ENCODE measurements at places on chromosomes 3 and 15.
A peak's percentile ranks its signal among the peaks of the same experiment; 100 is the strongest.

- no peak overlapping the region for H3K27ac ChIP-seq
- no peak for DNase-seq
- H3K27me3 ChIP-seq: no peaks in the 10 kb centered on the region
- H3K36me3 ChIP-seq: no peaks in the 10 kb centered on the region
- H3K4me3 ChIP-seq: no peak overlapping the region
- H3K4me1 ChIP-seq: no peaks in the 10 kb centered on the region
Observed at GRCh38 chr3:84125201-84125721, 833.5 kb upstream of the CADM2 start.

DNA sequence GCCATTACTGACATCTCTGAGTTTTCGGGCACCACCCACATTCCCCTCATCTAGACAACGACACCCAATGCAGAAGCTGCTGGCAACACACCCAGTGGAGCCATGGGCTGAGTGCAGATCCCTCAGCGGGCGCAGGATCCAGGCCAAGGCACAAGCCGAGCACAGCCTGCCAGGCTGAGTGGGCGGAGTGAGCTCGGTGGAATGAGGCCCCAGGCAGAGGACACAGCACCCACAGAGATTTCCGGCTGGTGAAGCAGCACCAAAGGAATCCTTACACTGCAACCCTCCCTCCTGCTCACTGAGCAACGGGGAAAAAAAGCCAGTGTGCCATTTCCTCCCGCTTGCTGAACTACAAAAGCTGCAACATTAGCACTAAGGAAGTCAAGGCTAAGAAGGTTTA lies 34.3 kb downstream of the ZMAT3 start:
- H3K36me3 ChIP-seq: no peaks in the 10 kb centered on the region
- no peaks in the 10 kb centered on the region for H3K4me1 ChIP-seq
- no peaks in the 10 kb centered on the region for H3K27me3 ChIP-seq

GRCh38 chr3:36060950-36061349 lies 319.4 kb upstream of the STAC start:
- no peaks in the 10 kb centered on the region for H3K36me3 ChIP-seq
- no peak overlapping the region for H3K4me3 ChIP-seq
- DNase-seq: no peak
- no peaks in the 10 kb centered on the region for H3K27me3 ChIP-seq
- no peaks in the 10 kb centered on the region for H3K4me1 ChIP-seq
- H3K27ac ChIP-seq: no peak overlapping the region

GRCh38 chr3:104323226-104323625 lies 1043.5 kb upstream of the ALCAM start:
- H3K4me3 ChIP-seq: no peak overlapping the region
- H3K36me3 ChIP-seq: no peaks in the 10 kb centered on the region
- DNase-seq: no peak
- H3K27ac ChIP-seq: no peak overlapping the region

GRCh38 chr15:83571820-83572707 lies 81.9 kb upstream of the ADAMTSL3 start:
- no peaks in the 10 kb centered on the region for H3K36me3 ChIP-seq
- no peak overlapping the region for H3K27ac ChIP-seq
- H3K4me1 ChIP-seq: no peaks in the 10 kb centered on the region

DNA sequence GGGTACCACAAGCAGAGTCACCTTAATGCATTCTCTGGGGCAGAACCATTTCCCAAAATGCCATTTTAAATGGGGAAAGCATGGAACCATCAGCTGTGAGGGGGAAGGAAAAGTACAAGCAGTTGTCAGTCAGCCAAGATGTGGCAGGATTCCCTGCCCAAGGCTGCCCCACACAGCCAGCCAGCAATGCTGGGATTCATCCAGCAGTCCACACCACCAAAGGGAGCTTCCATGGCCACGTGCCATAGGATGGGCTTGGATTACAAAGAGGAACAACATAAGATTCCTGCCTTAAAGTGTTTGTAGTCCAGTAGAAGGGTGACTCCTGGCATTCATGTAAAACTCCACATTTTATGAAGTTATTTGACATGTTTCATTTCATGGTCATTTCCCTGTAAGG lies 233.3 kb downstream of the SHOX2 start:
- no peak for DNase-seq
- H3K36me3 ChIP-seq: no peaks in the 10 kb centered on the region

DNA sequence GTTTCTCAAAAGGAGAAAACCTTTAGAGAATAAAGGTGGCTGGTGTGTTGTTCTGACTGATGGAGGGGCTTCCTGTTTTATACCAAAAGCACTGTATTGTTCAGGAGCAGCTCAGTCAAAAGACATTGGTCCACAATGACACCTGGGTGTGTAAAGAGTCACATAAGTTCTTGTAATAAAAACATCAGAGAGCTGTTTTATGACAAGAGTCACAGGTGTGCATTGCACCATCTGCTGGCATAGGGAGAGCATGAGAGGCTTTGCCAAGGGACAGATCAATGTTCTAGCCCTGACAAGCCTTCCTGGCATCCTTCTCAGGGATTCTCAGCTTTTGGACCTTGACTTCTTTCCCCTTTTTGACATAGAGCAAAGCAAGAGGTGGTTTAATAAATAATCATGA lies 20.4 kb downstream of the ARPP21 start:
- H3K27ac ChIP-seq: no peak overlapping the region
- no peaks in the 10 kb centered on the region for H3K36me3 ChIP-seq
- DNase-seq: no peak
- no peak overlapping the region for H3K4me3 ChIP-seq

DNA sequence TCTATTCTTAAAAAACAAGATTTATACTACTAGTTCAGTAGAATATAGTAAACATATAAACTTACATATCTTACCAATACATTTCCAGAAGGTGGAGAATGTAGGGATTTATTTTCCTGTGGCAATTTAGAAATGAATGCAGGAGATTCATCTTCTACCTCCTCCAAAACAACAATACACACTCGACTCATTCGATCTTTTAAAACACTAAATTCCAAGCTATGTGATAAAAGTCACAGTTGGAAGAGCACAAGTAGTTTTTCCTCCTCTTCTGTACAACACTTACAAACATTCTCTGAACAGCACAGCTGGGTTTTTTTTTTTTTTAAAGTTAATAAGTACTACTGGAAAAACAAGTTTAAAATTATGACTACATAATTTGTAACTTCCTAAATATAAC lies 1.4 kb downstream of the ANKRD28 start:
- H3K27ac ChIP-seq: peak overlapping the region; percentile 98
- H3K36me3 ChIP-seq: peaks cover 4% of the 10 kb centered on the region
- peaks cover 27% of the 10 kb centered on the region for H3K4me1 ChIP-seq
- no peak for DNase-seq
- H3K4me3 ChIP-seq: peak overlapping the region; percentile 50

GRCh38 chr3:189202583-189202982 lies 30.8 kb downstream of the TPRG1 start:
- no peaks in the 10 kb centered on the region for H3K4me1 ChIP-seq
- H3K4me3 ChIP-seq: no peak overlapping the region
- H3K27ac ChIP-seq: no peak overlapping the region
- no peaks in the 10 kb centered on the region for H3K36me3 ChIP-seq
- no peak for DNase-seq

DNA sequence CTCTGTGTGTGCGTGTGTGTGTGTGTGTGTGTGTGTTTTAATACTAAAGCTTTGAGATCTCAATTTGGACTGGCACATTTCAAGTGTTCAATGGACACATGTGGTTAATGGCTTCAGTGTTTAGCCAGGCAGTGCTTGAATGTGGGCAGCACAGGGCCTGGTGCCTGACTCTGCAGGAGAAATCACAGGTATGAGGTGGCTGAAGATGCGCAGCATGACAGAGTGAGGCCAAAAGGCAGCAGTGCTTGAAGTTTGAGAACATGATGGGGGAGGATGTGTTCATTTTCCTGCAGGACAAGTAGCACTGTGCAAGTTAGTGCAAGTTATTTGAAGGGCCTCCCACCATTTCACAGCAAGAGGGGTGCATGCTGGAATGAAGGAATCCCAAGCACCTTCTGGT lies 620.5 kb upstream of the TBL1XR1 start:
- H3K27ac ChIP-seq: peak overlapping the region; percentile 77
- H3K4me3 ChIP-seq: no peak overlapping the region
- H3K4me1 ChIP-seq: peaks cover 14% of the 10 kb centered on the region

DNA sequence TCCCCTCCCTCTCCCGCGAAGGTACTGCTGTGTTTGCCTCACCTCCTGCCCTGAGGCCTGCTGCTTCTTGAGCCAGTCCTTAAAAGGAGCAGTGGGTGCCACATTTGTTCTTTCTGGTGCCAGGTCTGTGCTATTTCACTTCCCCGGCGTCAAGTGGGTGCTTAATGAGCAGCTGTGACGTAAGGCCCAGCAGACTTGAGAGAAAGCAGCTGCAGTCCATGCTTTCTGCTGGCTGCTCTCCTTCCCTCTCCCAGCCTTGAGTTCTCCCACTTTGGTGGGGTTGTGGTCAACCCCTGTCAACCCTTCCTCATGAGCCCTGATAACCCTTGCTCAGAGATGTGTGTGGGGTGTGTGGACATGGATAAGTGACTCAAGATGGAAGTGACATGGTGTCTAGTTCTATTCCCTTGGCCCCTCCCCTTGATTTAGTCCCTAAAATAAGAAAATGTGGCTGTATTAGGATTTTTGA lies 6.9 kb downstream of the INAFM2 start:
- peak overlapping the region; percentile 42 for H3K27ac ChIP-seq
- no peak for DNase-seq
- no peaks in the 10 kb centered on the region for H3K27me3 ChIP-seq
- H3K36me3 ChIP-seq: no peaks in the 10 kb centered on the region

DNA sequence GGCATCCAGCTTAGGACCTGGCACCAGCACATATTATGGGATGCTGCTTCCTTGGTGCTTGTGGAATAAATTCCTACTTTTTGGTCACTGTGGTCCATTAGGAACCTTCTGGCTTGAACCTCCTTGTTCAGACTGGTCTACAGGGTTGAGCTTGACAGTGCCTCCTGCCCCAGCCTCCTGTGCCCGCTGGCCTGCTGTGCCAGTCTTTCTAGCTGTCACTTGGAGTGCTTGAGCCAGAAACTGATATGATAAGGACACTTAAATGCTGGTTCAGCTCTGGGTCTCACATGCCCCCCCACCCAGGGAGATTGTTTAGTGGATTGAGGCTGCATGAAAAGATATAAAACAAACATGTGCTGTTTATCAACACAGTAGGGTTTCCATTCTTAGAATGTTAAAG lies 147.8 kb downstream of the SLCO3A1 start:
- no peak overlapping the region for H3K4me3 ChIP-seq
- H3K36me3 ChIP-seq: no peaks in the 10 kb centered on the region
- no peak overlapping the region for H3K27ac ChIP-seq

GRCh38 chr3:44412365-44412764 lies 65.1 kb downstream of the ZNF445 start:
- no peaks in the 10 kb centered on the region for H3K27me3 ChIP-seq
- H3K36me3 ChIP-seq: no peaks in the 10 kb centered on the region
- DNase-seq: no peak
- no peaks in the 10 kb centered on the region for H3K4me1 ChIP-seq
- H3K4me3 ChIP-seq: no peak overlapping the region

DNA sequence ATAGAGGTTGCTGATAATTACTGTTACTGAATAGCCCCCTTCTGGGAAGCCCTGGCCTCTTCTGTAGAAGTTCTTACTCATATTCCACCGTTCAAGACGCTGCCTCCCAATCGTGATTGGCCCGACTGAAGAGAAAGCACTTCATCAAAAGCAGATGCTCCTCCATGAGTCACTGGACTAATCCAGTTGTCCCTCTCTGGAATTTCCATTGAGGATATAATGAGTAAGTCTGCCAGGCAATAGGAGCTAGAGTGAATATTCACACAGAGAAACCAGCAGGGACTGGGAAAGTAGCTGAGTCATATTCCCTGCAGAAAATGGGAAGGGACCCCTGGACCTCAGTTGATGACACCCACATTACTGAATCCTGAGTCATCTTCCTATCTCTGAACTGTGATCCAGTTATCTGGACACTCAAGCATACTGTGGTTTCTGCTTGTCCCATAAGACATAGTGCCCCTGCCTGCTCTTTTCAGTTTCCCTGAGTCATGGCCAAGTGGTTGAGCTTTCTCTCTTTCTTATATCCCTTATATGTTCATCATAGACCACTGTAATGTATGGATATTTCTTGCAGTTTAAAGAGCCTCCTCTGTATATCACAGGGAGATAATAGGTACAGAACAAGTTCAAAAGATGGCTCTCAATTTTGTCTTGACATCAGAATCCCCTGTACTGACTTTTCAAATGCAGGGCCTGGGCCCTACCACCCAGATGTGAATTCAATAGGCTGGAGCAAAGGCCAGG lies 151.2 kb upstream of the CDIN1 start:
- no peaks in the 10 kb centered on the region for H3K4me1 ChIP-seq
- H3K27ac ChIP-seq: no peak overlapping the region
- peak; percentile 18 for DNase-seq
- H3K27me3 ChIP-seq: no peaks in the 10 kb centered on the region

- no peak overlapping the region for H3K27ac ChIP-seq
- no peaks in the 10 kb centered on the region for H3K36me3 ChIP-seq
- no peaks in the 10 kb centered on the region for H3K4me1 ChIP-seq
- no peaks in the 10 kb centered on the region for H3K27me3 ChIP-seq
- no peak for DNase-seq
- no peak overlapping the region for H3K4me3 ChIP-seq
Observed at GRCh38 chr3:78003090-78003489, 963.2 kb downstream of the ROBO2 start.

- H3K4me1 ChIP-seq: peaks cover 35% of the 10 kb centered on the region
- H3K27ac ChIP-seq: peak overlapping the region; percentile 92
- no peak for DNase-seq
- H3K4me3 ChIP-seq: peak overlapping the region; percentile 48
Observed at GRCh38 chr3:5026046-5026362, 46.8 kb downstream of the BHLHE40 start.

GRCh38 chr3:112302150-112302830 lies 8.3 kb upstream of the SLC9C1 start:
- H3K4me1 ChIP-seq: no peaks in the 10 kb centered on the region
- no peaks in the 10 kb centered on the region for H3K27me3 ChIP-seq
- H3K27ac ChIP-seq: no peak overlapping the region
- no peak overlapping the region for H3K4me3 ChIP-seq
- no peak for DNase-seq

GRCh38 chr3:123618076-123618708 lies 33.3 kb upstream of the HACD2 start:
- no peak overlapping the region for H3K4me3 ChIP-seq
- no peak for DNase-seq
- H3K27me3 ChIP-seq: no peaks in the 10 kb centered on the region
- H3K36me3 ChIP-seq: no peaks in the 10 kb centered on the region
- no peak overlapping the region for H3K27ac ChIP-seq
- H3K4me1 ChIP-seq: no peaks in the 10 kb centered on the region

DNA sequence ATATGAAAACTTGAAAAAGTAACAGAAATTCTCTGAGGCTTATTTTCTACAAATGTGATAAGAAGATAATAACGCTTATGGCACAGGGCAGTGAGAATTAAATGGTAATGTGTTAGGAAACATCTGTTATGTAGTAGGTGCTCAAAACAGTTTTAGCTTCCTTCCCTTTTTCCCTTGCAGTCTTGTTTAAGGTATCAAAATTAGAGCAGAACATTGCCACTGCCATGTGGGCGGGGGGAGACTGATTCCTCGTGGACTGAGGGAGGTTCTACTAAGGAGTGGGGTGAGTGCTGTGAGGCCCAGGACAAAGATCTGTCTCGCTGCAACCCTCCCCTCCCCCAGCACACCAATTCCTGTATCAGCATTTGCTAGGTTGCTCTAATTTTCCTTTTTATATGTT lies 702.4 kb downstream of the TUSC7 start:
- H3K4me1 ChIP-seq: no peaks in the 10 kb centered on the region
- H3K4me3 ChIP-seq: no peak overlapping the region
- no peak for DNase-seq

Data from Panc1 (cell line).